Activated CD4-positive, CD25-positive, alpha-beta regulatory T cell treated with anti-CD3 and anti-CD28 coated beads, Interleukin-2, amount 50 U/mL, for 16 hours (primary cell): ENCODE measurements at places on chromosomes 12 and 14.

DNA sequence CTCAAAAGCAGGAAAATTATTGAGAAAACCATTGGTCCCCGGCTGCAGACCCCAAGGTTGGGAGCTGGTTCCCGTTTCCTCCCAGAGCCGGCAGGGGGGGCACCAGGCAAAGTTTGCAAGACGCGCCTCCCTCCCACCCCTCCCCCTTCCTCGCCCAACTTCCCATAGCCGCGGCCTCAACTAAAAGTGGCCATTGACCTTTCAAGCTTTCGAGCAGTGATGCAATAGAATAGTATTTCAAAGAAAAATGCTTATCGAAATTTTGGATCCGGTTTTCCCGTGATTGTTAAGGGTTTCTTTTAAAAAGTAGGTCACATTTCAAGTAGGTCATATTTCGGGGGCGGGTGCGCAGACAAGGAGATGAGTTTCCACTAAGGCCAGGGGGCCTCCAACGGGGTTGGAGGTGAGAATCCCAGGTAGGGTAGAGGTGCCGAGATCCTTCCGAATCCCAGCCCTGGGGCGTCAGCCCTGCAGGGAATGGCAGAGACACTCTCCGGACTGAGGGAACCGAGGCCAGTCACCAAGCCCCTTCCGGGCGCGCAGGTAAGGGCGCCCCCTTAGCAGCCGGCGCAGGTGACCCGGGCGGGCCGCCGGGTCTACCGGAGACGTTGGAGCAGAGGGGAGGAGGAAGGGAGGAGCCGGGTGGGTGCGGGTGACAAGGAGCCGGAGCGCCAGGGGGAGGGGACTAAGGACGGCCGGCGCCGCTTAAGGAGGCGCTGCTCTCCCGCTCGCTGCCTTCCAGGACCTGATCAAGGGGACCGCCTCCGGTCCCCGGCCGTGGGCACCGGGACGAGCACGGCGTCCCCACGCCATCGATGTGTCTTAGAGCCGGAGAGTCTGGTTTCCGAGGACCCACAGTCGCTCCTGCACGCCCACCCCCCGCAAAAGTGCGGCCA is 2.6 kb upstream of the SOCS2 start:
- peak; percentile 58 for DNase-seq

DNA sequence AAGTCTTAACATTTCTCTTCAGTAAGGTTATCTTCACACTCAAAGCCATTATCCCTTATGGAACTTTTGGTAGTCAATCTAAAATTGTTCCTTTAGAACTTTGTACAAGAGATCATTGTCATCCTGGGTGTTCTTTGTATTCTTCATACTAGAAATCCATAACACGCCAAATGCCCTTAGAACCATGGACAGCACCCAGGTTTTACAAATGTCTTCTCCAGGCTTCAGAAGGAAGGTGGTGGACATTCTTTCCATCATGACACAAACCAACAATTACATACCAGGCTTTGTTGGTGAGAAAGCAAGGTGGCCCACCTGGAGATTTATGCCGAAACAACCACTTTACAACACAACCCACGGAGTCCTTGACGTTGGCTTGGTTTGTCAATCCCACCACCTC is 365.6 kb upstream of the TBX3 start:
- DNase-seq: no peak

- DNase-seq: no peak
Observed at GRCh38 chr12:90090929-90091651, 382.5 kb upstream of the ATP2B1 start.

GRCh38 chr12:113688313-113688712 is 216.6 kb upstream of the LHX5 start:
- no peak for DNase-seq

DNA sequence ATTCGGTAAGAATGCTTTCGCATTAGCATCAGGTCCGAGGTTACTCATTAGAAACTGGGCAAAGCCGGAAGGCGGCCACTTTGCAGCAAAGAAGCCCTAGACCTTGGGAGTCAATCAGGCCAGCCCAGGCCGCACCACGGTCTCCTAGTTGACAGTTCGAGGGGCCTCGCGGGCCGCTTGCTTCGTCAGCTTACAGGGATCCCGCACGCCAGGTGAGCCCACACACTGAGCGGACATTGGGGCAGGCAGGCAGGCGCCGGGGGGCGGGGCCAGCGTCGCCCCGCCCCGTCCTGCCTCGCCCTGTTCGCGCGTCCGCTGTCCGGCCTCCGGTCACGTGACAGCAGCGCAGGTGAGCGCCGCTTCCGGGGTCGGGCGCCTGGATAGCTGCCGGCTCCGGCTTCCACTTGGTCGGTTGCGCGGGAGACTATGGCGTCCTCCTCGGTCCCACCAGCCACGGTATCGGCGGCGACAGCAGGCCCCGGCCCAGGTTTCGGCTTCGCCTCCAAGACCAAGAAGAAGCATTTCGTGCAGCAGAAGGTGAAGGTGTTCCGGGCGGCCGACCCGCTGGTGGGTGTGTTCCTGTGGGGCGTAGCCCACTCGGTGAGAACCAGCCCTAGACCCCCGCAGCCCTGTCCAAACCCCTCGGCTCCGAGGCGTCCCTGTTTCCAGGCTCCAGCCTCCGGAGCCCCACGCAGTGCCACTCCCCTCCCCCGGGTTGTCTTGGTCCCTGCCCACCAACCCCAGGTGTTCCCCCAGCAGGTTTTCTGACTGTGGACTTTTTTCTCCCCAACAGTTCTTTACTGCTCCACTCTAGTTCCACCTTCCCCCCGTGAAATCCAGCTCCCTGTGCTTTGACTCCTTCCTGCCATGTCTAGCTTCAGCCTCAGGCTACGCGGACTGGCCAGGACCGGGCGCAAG is at the start of gene PIP4K2C:
PIP4K2C (plus strand) TSS at position 329 of the 918 bp plus-strand sequence; CDS start at position 427, 98 bp downstream.
- DNase-seq: peak; percentile 52
